ENCODE measurements at places on chromosomes 5 and 9.

DNA sequence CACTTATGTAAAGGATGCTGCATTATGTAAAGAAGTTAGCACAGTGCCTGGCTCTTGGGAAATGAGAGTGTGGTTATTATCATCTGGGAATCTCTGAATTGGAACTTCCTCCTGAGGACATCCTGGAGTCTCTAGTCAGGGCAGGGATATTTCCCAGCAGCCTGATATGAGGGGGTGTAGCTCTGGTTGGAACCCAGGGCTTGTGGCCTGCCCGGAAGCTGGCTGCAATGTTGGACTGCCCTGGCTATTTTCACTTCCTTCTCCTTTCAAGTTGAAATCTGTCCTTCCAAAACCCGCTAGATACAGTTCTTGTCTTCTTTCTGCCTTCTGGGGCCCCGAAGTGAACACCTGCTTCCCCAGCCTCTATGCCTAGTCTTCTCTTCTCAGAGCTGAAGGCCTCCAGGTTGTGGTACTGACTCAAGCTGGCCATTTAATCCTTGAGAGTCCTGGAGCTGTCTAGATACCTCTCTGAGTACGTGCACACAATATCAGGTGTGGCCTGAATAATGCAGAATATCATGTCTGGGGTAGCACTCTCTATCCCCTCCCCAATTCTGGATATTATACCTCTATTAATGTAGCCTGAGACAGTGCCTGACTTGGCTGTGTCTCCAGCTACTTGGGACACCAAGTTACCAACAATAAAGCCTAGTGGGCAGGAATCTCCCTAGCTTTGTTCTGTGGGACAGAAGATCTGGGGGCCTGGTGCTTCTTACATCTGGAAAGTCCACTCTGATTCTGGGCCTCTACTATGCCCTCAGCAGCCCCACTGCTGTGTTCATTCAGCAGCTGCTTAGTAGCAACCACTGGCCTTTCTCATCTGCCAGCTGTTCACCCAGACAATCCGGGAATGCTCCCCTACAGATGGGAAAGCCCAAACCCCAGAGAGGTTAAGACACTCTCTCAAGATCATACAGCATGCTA is 45.0 kb downstream of the SLC6A7 start:
- DNase-seq, result no peak

DNA sequence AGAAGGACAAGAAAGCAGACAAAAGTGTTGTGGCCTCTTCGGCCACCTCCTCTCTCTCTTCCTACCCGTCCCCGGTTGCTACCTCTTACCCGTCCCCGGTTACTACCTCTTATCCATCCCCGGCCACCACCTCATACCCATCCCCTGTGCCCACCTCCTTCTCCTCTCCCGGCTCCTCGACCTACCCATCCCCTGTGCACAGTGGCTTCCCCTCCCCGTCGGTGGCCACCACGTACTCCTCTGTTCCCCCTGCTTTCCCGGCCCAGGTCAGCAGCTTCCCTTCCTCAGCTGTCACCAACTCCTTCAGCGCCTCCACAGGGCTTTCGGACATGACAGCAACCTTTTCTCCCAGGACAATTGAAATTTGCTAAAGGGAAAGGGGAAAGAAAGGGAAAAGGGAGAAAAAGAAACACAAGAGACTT is 2.4 kb downstream of the EGR1 start:
- DNase-seq, result peak; percentile 47

DNA sequence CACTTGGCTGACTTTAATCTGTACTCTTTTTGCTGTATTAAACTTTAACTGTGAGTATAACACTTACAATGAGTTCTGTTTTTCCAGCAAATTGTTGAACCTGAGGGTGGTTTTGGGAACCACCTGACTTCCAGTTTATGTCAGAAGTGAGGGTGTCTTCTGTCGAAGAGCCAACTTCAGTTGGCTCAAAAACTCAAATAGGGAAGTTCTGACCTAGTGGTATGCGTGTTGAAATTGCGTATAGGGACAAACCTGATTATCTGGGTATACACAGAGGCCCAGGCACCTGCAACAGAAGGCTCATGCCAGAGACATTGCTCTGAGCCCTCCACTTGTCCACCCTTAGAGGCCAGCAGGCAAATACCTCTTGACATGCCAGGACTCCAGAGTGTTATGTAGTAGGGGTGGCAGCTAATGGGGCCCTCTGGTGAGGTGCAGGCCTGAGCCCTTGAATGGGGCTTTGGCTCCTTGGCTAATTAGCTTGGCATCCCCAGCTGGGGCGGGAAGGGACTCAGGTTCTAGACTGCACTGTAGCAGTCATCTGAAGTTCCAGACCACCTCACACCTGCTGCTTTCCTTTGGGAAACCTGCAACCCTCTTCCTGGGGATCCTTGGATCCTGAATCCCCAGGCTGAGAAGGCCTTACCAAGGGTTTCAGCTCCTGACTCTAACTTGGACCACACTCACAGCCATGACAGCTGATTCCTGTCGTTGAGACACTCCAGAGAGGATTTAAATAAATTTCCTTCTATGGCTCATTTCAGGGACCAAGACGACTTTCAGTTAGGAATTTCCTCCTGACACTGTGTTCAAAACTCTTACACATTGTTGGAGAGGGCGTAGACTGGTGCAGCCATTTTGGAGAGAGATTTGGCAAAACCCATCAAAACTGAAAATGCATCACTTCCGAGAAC is 189.6 kb downstream of the HSPA4 start:
- no peak for DNase-seq

GRCh38 chr5:141722266-141722665 is 40.2 kb upstream of the ARAP3 start:
- DNase-seq, result no peak

GRCh38 chr5:31361234-31361633 is 167.7 kb downstream of the CDH6 start:
- no peak for DNase-seq

- no peak for DNase-seq
Observed at GRCh38 chr9:135076876-135077430, 10.5 kb upstream of the OLFM1 start.

DNA sequence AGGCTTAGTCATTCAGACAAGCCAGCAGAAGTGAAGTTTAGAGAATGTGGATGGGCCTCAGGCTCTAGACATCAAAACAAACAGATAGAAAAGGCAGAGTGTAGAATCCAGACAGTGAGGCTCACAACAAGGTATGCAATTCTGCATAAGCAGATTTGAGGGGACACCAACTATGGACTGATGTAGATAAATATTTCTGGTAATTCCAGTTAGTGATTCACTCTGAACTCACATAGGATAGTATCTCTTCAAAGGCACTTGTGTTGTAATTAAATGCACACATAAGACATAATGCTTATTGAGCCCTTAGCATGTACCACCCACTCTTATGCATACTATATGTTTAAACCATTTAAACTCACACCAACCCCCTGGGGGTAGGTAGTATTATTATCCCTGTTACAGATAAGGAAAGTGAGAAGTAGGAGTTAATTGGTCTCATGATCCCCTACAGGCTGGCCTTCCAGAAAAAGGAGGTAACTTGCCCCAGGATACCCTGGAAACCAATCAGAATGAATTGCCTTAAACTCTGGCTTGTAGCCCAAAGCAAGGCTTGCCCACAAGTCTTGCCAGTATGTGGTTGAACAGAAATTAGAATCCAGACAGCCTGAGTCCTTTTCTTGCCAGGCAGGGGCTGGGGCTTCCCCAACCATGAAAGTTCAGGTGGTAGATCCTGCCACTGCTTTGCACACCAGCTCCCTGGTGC is 39.5 kb upstream of the HSPB3 start:
- no peak for DNase-seq

DNA sequence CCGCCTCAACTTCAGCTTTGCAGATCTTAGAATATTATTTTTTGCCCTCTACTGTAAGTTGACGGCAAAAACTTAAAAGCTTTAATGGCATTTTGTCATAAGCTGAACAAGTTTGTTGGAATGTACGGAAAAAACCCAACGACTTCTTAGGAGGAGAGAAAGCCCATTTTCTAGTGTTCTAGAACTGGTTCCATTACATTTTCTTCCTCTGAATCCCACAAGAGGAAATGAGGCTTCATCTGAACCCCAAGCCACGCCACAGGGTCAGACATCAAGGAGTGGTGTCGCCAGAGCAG is 113.7 kb downstream of the LHFPL2 start:
- DNase-seq, result no peak

GRCh38 chr5:124702525-124702924 is 43.9 kb downstream of the ZNF608 start:
- no peak for DNase-seq

Measured in lower lobe of right lung (tissue), 2 donors.